ENCODE measurements at places on chromosomes 7 and 10.

GRCh38 chr10:114038819-114039218, 4.8 kb upstream of the ADRB1 start:
- DNase-seq: no peak

DNA sequence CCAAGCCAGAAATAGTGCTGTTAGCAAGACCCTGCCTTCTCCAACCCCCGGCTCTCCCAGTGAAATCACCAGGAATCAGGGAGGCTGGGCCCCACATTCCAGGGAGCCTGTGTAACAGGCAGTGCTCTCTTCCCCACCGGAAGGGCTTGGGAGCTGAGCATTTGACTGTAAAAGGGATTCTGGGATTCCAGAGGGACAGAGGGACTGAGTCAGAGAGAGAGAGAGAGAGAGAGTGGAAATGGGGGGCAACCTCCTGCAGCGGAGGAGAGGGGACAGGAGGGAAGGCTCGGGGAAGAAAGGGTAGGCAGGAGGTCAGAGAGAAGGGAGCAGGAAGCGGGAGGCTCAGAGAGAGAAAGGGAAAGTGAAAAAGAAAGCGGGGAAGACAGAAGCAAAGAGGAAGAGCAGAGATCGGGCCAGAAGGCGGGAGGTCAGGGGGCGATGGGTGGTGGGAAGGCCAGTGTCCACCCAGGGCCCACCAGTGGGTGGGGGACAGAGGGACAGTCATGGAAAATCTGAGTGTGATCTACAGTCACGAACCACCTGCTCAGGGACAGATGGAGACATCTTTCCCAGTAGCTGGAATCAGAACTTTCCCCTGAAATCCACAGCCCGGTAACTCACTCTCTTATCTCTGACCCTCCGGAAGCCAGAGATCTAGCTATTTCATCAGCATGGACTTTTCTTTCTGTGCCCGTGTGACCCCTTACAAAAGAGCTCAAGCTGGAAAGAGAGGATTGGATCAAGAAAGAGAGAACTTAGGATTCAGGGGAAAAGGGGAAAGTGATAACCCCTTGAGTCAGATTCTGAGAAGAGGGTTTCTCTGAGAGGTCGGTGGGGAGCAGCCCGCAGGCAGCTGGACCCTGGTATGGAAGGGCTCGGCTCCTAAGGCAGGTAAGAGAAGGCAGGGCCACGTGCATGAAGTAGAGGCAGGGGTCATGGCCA, 4.6 kb upstream of the SERPINE1 start:
- DNase-seq: no peak

- DNase-seq: no peak
Measured at GRCh38 chr10:30352377-30352776, 3.3 kb upstream of the MTPAP start.

GRCh38 chr10:102612964-102613275, 31.4 kb upstream of the TRIM8 start:
- DNase-seq: peak; percentile 36

GRCh38 chr10:81081887-81082620, 544.4 kb downstream of the SH2D4B start:
- DNase-seq: no peak

GRCh38 chr10:46198516-46198915, 88.3 kb upstream of the ANTXRL start:
- DNase-seq: no peak

DNA sequence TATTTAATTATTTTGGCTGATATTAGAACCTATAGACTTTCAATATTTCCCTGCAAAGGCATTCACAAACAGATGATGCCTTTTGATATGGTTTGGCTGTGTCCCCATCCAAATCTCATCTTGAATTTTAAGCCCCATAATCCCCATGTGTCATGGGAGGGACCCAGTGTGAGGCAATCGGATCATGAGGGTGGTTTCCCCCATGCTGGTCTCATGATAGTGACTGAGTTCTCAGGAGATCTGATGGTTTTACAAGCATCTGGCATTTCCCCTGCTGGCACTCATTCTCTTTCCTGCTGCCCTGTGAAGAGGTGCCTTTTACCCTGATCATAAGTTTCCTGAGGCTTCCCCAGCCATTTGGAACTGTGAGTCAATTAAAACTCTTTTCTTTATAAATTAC, 9.3 kb upstream of the PNLIPRP3 start:
- no peak for DNase-seq

GRCh38 chr7:24913801-24914464, 66.0 kb downstream of the OSBPL3 start:
- no peak for DNase-seq

DNA sequence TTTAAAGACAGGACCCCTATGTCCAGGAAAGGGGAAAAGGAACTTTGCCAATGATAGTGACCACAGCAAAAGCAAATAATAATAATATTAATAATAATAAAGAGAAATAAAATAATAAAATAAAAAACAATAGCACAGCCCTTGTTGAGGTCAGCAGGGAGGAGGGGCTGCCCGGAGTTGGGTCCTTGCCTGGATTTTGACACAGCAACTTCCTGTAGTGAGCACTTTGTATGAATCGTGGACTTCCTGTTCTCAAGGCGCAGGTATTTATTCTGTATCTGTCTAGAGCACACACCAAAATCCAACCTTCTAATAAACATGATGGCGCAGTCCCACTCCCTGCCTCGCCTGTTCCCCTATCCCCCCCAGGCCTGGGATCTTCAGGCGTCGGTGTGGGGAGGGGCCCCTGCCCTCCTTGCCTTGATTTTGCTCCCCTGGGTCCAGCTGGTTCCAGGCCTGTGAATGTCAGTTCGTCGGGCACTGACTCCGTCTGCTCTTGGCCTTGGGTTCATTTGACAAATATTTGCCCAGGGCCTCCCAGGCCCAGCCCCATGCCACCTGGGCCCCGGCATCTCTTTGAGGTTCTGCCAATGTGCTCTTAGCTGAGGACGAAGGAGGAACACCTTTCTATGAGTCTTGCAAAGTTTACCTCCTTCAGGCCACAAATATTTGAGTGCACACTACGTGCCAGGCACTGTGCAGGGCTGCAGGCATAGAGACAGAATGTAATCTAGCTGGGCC, 13.9 kb downstream of the TRIM8 start:
- no peak for DNase-seq

GRCh38 chr10:6322805-6323204, 120.1 kb downstream of the PFKFB3 start:
- no peak for DNase-seq

DNA sequence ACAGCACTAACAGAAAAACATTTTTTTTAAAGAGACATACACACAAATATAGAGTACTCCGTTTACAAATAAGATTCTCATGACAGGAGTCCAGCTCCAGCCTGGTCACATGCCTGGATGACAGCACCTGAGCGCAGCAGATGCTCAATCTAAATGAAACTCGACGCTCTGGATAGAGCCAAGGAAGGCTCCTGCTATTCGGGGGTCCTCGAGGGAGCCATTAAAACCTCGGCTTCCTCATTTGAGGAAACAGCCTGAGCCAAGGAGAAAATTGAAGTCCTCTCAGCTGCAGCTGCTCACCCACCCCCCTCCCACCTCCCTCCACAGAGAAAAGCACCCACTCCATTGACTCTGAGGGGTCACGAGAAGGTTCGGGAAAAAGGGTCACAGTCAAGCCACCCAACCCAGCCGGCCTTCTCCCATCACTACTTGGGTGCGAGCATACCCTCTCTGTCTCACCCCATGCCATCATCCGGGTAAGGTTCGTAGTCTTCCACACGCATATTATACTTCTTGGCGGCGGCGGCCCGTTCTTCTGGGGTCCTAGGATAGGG, 673 bp downstream of the NDUFB8 start:
- no peak for DNase-seq

DNA sequence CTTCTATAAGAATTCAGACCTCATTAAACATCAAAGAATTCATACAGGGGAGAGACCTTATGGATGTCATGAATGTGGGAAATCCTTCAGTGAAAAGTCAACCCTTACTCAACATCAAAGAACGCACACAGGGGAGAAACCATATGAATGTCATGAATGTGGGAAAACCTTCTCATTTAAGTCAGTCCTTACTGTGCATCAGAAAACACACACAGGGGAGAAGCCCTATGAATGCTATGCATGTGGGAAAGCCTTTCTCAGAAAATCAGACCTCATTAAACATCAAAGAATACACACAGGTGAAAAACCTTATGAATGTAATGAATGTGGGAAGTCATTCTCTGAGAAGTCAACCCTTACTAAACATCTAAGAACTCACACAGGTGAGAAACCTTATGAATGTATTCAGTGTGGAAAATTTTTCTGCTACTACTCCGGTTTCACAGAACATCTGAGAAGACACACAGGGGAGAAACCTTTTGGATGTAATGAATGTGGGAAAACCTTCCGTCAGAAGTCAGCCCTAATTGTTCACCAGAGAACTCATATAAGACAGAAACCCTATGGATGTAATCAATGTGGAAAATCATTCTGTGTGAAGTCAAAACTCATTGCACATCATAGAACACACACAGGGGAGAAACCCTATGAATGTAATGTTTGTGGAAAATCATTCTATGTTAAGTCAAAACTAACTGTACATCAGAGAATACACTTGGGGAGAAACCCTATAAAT, 24.1 kb downstream of the ZNF37A start:
- no peak for DNase-seq

GRCh38 chr10:68553138-68553537, 7.0 kb upstream of the TET1 start:
- DNase-seq: no peak

DNA sequence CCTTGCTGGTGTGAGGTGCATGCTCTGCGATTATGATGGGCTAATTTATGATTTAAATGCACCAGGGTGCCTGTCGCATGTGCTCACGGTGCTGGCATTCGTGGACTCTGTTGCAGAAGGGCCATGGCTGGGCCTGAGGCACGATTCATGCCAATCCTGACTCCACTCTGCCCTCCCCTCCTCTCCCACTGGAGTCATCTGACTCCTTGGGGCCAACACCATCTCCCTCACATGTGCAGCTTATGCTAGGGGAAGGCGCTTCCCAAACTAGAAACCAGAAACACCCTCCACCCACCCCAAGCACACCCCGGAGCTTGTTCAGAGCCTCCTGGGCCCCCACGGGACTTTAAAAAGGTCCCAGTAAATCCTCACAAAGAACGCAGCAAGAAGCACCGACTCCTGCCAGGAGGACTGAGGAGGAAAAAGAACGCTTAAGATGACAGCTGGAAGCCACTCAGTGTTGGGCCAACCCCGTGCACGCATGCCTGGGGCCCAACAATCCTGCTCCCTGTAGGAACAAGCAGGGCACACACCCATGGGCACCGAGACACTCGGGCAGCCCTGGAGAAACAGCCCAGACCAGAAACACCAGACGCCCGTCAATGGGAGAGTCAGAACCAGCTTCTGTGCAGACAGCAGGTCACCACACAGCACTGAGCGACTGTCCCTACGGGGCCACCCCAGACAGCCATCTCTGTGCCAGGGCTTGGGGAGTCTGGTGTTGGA, 14.1 kb downstream of the BRI3 start:
- DNase-seq: no peak

DNA sequence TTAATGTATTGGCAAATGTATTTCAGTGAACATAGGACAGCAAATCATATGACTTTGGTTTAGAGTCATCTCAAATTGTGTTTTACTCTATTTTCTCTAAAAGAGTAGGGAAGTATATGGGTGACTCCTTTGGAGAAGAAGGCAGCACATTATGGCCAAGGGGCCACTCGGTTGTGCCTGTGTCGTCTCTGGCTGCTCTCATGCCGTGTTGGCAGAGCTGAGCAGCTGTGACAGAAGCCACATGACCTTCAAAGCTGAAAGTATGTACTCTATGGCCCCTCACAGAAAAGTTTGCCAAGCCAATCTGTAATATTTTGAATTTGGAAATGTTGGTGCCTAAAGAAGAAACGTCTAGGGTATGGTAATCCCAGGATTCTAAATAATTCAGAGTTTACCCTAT, 47.5 kb downstream of the TASOR2 start:
- no peak for DNase-seq

DNA sequence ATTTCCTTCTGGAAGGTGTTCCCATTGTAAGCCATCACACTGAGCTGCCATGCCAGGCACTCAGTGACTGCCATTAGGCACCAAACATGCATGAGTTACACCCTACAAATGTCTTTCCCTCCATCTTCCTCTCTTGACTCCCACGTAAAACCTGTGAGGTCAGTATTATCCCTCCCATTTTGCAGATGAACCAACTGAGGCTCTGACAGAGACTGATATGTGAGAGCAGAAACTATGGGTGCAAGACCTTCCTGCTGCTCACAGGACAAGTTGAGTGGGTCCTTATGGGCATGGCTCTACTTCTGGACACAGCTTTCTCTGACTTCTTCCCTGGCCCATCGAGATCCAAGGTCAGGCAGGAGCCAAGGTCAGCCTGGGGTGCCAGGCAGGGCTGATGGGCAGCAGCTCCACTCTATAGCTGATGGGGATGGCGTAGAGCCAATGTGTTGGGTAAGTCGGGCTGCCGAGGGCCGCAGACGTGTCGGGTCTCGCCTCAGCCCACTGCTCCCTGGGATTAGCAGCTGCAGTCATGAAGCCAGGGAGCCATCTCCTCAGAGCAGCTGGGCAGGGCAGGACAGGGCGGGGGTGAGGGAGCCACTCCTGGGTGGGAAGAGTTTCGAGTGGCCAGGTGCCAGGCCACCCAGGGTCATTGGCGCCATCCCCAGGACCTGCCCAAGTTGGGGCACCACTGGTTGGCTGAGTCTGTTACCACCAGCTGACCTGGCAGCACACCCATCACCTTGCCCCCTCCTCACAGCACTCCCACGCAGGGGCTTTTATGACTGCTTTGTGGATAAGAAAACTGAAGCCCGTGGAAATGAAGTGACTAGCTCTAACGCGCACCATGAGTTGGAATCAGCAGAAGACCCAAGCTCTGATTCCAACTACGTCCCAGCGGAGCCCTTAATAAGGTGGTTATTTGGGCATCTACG, 117.8 kb upstream of the ZMIZ1 start:
- no peak for DNase-seq

GRCh38 chr7:28573651-28574301, 161.5 kb downstream of the CREB5 start:
- no peak for DNase-seq

DNA sequence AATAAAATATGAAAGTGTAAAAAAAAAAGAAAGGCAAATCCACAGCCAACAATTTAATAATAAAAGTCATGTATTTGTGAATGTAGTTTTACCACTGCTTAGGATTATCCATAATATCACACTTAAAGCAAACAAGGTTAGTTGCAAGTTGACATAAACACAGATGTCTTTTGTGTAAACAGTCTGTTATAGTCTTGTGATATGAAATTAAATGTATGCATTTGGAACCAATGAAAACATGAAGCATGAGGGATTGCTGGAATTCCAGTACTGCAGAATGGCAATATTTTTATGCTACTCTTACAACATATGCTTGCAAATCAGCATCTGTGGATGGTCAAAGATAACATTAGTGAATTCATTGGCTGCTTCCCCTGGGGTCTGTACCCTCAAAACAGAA, 148.1 kb downstream of the DNAJB9 start:
- DNase-seq: no peak

- DNase-seq: no peak
Measured at GRCh38 chr7:43196379-43196778, 83.9 kb downstream of the HECW1 start.

GRCh38 chr10:13608246-13608853, 21.6 kb downstream of the PRPF18 start:
- DNase-seq: no peak

DNA sequence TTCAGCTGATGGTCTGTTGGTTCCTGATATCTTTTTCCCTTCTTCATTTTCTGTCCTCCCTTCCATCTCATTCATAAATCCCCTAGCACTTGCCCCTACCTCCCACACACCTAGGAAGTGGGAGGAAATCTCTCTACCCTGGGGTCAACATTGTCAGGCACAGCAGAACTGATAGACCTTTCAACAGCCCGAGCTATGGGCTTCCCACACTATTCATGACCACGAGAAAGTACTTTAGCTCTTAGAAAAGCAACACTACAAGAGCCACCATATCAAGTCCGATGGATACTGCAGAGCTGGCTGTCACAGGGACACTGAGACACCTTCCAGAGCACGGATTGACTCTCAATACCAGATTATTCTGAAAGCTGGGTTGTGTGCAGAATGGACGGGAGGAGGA, 180.6 kb upstream of the NEBL start:
- no peak for DNase-seq
